ENCODE measurements at places on chromosomes 1 and 21.

GRCh38 chr1:38046884-38047602 is 450 bp upstream of the POU3F1 start:
- DNase-seq: no peak

DNA sequence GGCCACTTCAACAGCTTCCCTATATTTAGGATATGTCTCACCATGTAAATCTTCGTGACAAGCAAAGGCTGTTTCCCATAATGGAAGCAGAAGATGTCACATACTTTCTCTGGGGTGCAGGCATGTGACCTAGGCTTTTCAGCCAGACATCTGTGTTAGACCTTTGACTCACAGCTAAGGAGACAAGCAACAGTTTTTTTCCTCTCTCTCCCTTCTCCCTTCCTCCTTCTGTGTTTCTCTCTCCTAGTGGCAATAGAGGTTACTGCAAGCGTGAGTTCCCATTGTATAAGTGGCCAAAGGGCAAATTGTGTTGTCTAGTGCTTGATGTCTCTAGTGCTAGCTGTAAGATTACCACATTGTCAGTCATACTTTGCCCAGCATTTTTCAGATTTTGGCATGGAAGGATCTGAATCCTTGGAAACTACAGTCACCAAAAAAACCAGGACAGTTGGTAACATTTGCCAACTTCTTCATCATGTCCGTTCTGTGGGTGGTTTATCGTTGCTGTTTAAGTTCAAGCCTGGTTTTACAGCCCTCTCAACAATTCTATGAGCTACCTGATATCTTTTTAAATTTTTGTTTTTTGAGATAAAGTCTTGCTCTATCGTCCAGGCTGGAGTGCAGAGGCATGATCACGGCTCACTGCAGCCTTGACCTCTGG is 44.4 kb upstream of the RABGAP1L start:
- DNase-seq: no peak

- no peak for DNase-seq
These were observed 890 bp downstream of the GJC2 start for GRCh38 chr1:228150461-228151179.

GRCh38 chr1:220768126-220768601 is 18.5 kb upstream of the MTARC1 start:
- DNase-seq: no peak

- no peak for DNase-seq
These were observed 377.3 kb downstream of the SETD4 start for GRCh38 chr21:35682904-35683549.

- DNase-seq: no peak
These were observed 480.9 kb upstream of the ZRANB2 start for GRCh38 chr1:71561729-71562128.

GRCh38 chr1:151199873-151200581 is 1.7 kb downstream of the PIP5K1A start:
- no peak for DNase-seq

GRCh38 chr1:5769146-5769545 is 223.1 kb downstream of the NPHP4 start:
- DNase-seq: no peak

DNA sequence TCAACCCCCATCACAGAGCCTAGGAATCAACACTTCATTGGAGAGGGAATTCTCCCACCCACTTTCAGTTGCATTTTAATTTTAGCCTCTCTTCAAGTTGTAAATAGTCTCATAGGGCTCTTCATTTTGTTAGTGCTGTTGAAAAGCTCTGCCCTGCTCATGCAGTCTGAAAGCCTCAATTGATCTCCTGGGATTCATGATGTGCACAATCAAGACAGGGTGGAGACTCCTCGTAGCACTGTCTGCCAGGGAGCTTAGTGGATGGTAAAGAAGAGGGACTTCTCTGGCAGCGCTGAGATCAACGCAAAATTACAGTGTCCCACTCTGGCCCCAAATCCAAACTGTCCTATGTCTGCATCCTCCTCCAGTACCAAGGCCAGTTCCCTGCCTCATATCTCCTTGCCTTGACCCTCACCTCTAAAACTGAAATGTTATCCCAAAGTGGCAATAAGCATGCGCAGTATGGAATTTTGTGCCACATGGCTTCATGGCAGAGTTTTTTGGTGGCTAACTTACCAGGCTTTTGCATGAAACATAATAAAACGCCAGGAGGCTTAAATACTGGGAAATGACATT is 282.2 kb downstream of the CACNA1E start:
- no peak for DNase-seq

DNA sequence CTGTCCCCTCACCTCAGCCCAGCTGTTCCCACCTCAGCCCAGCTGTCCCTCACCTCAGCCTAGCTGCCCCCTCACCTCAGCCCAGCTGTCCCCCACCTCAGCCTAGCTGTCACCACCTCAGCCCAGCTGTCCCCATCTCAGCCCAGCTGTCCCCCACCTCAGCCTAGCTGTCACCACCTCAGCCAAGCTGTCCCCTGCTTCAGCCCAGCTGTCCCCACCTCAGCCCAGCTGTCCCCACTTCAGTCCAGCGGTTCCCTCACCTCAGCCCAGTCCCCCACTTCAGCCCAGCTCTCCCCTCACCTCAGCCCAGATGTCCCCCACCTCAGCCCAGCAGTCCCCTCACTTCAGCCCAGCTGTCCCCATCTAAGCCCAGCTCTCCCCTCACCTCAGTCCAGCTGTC is 88.4 kb upstream of the CSF3R start:
- no peak for DNase-seq

GRCh38 chr1:176440176-176440575 is 22.8 kb upstream of the PAPPA2 start:
- no peak for DNase-seq

DNA sequence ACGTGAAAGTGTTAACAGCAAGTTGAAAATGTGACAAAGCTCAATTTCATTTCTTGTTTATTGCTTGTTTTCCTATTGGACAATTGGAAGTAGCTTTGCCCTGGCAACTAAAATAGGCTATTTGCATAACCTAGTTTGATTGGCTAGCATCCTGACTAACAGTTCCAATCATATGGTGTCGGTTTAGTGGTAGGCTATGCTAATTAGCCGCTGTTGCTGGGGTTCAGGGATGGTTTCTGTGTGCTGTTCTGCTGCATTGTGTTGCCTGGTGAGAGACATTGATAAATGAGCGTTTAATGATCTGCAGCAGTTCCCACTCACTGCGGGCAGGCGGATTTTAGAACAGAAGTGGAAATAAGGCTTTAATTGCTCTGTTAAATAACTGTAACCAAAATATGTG is 68.5 kb downstream of the DYRK1A start:
- DNase-seq: no peak

- DNase-seq: no peak
These were observed 11.1 kb upstream of the KCNE1 start for GRCh38 chr21:34523019-34523555.

DNA sequence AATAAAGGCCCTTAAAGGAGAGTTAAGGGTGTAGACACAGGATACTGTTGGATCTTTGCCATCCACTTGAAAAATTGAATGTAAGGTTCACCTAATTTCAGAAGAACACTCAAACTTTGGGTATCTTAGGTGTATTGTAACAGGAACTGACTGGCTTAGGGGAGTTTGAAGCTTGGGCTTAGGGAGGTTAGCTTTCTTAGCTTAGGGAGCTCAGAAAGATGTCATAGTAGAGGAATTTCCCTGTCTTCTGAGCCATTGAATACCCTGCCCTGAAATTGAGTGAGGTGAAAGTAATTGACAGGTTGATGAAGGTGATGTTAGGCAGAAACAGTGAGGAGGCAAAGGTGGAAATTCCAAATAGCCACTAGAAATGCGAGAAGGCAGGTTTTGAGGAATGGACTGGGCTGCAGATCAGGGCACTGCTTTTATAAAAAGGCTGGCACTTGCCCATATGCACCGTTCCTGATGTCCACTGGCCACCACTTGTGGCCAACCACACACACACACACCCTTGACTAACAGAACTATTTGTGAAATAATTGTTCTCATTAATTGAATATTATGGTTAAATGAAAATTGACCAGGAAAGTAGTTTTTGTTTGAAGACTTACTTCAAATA is 16.5 kb downstream of the BACH1 start:
- DNase-seq: no peak

DNA sequence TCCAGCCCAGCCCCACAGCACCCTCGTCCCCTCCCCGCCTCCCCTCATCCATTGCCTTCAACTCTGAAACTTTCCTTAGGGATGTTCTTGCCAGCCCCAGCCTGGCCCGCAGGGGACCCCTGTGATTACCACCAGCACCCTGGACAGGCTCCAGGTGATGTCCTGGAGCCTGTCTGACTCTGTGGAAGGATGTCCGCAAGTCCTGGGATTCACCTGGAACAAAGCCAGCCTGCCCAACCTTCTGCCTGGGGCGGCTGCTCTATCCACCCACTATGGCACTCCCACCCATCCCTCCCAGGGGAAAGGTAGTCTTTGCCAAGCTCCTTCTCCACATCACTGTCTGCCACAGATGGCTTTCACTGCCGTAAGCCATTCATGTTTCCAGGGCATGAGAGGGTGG is 24.4 kb upstream of the PTPRF start:
- DNase-seq: no peak

DNA sequence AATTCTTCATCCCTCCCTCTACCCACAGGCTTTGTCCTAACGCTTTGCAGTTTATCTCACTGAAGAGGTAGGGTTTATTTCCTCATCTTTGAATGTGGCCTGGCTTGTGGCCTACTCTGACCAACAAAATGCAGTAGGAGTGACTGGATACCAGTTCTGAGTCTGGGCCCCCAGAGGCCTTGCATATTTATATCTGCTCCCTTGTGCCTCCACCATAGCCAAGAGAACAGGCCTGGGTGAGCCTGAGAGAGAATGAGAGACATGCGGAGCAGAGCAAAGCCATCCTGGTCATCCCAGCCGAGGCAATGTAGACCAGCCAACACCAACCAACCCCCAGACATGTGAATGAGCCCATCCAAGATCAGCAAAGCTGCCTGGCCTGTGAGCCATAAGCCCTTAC is 30.3 kb downstream of the SMIM12 start:
- DNase-seq: no peak

DNA sequence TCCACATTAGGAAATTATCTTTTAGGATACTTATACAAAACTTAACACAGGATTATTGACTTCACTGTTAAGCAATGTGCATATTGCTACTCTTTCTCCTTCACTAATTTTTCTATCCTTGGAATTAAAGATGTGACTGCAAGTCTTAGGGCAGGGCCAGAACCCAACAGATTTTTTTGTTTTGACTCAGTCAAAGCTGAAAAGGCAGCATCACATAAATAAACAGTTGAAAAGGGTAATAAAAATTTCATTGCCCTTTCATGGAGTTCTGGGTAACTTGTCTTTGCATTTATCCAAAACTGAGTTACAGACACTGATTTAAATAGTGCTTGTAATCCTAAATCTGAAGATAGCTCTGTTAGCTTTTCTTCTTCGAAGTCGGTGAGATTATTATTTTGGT is 1.9 kb upstream of the TMEM35B start:
- DNase-seq: no peak

- no peak for DNase-seq
These were observed 42.8 kb downstream of the GRIK3 start for GRCh38 chr1:36991551-36991950.

- no peak for DNase-seq
These were observed 5.8 kb downstream of the ATP5PB start for GRCh38 chr1:111454859-111455641.

DNA sequence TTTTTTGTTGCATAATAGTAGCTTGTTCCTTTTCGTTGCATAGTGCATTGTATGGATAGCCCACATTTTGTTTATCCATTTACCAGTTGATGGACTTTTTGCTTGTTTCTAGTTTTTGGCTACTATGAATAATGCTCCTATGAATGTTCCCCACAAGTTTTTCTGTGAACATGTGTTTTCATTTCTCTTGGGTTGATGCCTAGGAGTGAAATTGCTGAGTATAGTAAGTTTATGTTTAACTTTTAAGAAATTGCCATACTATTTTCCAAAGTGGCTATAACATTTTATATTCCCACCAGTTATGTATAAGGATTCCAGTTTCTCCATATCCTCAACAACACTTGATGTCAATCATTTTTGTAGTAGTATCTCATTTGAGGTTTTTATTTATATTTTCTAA is 84.8 kb upstream of the CACYBP start:
- no peak for DNase-seq

- no peak for DNase-seq
These were observed 116.3 kb downstream of the ST6GALNAC3 start for GRCh38 chr1:76190749-76191424.

- DNase-seq: no peak
These were observed 485.9 kb downstream of the LMO4 start for GRCh38 chr1:87814573-87814972.

- peak; percentile 43 for DNase-seq
These were observed 3.5 kb upstream of the ARID1A start for GRCh38 chr1:26692211-26692792.

DNA sequence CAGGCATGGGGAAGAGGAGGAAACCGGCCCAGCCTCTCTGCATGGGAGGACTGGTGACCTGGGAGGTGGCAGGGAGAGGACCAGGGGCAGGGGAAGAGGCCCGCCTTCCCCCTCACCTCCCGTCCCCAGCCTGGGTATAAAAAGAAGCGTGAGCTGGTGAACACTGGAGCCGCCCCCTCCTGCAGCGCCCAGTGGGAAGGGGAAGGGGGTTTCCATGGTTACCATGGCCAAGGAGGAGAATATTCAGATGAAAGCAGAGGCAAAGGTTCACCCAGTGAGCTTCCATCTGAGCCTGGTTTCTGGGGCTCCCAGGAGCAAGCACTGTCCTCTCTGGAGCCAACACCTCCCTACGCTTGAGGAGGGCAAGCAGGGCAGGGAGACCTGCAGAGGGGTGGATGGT is 54.9 kb downstream of the ACOT7 start:
- DNase-seq: no peak

DNA sequence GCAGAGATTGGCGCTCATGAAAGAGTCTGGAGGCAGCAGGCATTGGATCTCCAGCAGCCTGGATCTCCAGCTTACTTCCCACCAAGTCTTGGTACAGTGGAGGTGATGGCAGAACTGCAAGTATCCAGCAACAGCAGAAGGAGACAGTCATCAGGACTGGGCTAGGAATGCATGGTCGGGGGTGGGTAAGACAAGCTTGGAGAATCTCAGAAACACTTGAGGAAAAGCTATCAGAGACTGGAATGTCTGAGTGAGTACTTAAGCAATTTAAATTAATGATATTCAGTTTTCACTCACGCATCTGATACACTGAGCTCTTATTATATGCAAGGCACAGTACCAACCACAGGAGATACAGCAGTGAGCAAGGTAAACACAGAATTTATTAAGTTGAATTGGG is 9.8 kb downstream of the TMEM35B start:
- no peak for DNase-seq

- no peak for DNase-seq
These were observed 3.6 kb downstream of the SCNN1D start for GRCh38 chr1:1283821-1284220.

DNA sequence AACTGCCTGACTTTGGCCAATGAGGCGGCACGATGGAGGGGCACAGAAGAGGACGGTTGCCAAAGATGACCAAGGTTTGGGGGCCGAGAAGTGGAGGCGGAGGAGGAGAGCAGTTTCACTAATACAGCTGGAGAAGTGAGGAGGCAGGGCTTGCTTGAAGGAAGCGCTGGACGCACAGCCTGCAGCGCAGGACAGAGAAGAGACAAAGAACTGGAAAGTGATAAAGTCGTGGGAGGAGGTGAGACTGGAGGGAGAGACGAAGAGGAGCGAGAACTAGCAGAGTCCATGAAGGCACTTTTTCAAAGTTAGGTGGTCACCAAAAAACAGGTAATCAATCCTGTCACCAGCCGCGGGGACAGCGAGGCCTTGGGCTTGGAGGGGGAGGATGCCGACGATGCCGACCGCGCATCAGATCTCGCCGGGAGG is 771 bp downstream of the PACC1 start:
- no peak for DNase-seq

Measured in cortex of kidney (tissue), 1 donor.